Activated T-cell treated with anti-CD3 and anti-CD28 coated beads for 4 hours (primary cell): ENCODE measurements at places on chromosomes 13 and 19.

GRCh38 chr19:13843104-13843921 is 33.6 kb upstream of the NANOS3 start:
- DNase-seq: no peak

DNA sequence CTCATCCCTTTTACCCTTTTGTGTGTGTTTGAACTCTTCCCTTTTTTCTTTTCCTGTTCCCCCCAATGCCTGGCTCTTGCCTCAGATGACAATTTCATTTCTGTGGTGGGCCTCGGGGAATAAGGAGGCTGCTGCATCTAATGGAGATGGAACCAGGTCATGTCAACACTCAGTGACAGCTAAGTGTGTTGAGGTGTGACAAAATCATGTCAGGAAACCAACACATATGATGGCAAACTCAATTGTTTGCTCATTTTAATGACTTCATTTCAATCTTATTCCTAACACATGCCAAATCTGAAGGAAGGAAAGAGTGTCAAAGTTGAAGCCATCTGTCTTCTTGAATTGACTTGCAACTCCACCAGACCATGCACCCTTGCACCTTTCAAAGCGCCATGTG is 36.7 kb downstream of the TNFSF11 start:
- no peak for DNase-seq

- no peak for DNase-seq
These were observed 11.2 kb downstream of the IGFL1 start for GRCh38 chr19:46240693-46241092.

DNA sequence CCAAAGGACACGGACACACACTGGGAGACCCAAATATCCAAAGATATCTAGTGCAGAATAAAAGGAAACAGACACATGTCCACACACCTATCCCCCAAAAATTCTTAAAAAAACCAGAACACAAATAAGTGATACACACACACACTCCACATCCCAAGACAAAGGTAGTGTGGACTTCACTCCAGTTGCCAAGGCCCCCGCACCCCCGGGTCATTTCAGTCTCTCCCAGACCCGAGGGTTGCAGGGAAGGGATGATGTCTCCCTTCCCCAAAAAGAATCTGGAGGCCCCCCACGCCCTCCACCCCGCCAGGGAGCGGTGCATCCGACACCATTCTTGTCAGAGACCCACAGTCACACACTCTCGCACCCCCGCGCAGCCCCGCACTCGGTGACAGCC is 407 bp downstream of the DPF1 start:
- DNase-seq: no peak

DNA sequence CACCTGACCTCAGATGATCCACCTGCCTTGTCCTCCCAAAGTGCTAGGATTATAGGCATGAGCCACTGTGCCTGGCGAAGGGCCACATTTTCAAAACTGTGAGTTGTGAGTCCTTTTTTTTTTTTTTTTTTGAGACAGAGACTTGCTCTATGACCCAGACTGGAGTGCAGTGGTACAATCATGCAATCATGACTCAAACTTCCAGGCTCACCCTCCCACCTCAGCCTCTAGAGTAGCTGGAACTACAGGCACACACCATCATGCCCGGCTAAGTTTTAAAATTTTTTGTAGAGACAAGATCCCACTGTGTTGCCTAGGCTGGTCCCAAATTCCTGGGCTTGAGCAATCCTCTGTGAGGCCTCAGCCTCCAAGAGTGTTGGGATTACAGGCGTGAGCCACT is 3.8 kb upstream of the MYPOP start:
- no peak for DNase-seq

- DNase-seq: no peak
These were observed 76.7 kb upstream of the GPR183 start for GRCh38 chr13:99383946-99384345.

DNA sequence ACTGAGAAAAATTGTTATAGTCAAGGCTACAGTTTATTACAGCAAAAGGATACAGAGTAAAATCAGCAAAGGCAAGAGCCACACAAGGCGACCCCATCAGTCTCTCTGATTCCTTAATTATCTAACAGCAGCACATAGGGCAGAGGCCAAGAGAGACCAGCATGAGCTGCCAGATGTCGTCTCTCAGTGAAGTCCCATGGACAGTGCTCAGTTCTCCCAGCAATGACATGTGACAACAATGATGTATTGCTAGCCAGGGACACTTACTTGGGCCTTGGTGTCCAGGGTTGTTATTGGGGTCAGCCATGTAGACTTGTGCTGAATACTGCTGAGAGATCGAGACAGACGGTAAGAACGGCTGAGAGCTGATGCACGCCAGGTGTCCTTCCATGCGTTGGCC is 22.3 kb downstream of the ZSWIM9 start:
- no peak for DNase-seq

- DNase-seq: no peak
These were observed 3.9 kb upstream of the GSK3A start for GRCh38 chr19:42246143-42246921.

GRCh38 chr13:49459580-49459979 is 15.5 kb downstream of the SETDB2 start:
- no peak for DNase-seq

DNA sequence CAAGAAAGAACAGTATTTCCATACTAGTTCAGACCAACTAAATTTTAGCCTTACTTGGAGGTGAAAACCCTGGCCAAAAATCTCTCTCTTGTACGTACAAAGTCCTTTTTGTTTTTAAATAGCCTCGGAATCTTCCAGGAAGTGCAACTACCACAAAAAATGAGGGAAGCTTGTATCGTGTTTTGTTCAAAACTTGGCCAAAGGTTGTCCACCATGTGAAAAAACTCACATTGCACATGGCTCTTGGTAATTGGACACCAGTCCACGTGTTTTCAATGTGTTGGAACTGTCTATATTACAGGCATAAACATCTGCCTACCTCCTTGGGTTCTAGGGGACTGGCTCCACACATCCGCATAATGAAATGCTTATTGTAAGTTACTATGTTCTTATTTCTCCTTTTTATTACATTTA is 15.2 kb upstream of the STRN4 start:
- no peak for DNase-seq

- DNase-seq: no peak
These were observed 14.0 kb upstream of the TOMM40 start for GRCh38 chr19:44876930-44877535.

- DNase-seq: no peak
These were observed 40.7 kb downstream of the COMP start for GRCh38 chr19:18750295-18750970.

GRCh38 chr13:102147353-102147752 is 254.5 kb downstream of the FGF14 start:
- no peak for DNase-seq

GRCh38 chr13:47294691-47295090 is 397.8 kb upstream of the HTR2A start:
- no peak for DNase-seq

DNA sequence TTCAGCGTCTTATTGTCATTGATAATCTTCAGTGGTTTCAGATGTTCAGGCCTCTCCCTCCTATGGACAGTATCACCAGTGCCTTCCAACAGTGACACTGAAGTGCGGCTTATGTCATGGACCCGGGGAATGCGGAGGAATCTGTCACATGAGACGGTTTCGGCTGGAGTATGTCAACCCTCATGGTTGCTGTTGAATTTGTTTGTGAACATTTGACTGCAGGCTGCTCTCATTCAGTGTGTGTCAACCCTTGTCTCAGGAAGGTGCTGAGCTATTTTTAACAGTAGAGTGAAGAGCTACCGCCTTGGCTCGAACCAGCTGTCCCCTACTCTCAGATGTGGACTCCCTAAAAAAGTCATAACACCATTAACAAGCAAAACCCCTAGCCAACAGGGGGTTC is 138.8 kb upstream of the RNF113B start:
- no peak for DNase-seq

DNA sequence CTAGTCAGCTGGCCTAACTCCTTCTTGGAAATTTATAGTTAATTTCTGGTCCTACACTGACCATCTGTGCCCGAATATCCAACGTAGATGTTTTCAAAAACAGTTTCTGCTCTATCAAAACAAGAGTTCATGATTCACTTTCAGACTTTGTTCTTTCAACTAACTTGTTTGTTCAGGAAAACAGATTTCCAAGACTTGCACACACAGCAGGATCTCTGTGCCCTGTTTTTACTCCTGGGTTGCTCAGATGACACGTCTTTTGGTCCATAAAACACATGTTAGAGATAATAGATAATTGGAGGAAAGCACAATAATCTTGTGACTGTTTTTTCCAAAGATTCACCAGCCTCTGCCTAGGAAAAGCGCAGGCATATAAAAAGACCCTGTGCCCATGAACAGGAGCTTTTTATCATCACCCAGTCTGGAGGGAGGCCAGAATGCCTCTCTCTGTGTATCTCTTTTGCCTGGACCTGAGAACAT is 218.0 kb downstream of the IRS2 start:
- no peak for DNase-seq

DNA sequence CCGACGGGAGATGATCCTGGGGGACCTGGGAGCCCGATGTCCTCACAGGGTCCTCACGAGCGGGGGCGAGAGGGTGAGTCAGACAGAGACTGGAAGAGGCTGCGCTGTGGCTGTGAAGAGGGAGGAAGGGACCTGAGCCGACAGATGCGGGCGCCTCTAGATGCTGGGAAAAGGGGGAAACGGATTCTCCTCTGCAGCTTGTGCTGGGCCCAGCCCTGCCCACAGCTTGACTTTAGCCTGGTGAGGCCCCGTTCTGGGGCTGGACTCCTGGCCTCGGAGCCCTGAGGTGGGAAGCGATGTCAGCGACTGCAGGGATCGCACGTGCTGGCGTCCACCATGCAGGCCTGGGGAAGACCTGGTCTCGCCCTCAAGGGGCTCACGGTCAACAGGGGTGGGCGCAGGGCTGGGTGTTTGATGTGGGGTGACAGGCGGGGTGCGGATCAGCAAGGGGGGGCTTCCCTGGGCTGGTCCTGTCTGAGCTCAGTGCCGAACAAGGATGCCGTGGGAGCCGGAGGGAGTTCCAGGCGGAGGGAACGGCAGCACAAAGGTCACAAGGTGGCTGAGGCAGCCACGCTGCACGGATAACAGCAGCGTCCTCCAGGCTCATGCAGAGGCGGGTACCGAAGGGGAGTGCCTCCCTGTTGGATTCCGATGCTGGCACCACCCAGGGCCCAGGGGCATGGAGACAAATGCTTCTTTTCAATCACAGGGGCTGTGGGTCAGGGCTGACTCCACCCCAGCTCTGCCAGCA is 31.8 kb downstream of the PIP5K1C start:
- no peak for DNase-seq

DNA sequence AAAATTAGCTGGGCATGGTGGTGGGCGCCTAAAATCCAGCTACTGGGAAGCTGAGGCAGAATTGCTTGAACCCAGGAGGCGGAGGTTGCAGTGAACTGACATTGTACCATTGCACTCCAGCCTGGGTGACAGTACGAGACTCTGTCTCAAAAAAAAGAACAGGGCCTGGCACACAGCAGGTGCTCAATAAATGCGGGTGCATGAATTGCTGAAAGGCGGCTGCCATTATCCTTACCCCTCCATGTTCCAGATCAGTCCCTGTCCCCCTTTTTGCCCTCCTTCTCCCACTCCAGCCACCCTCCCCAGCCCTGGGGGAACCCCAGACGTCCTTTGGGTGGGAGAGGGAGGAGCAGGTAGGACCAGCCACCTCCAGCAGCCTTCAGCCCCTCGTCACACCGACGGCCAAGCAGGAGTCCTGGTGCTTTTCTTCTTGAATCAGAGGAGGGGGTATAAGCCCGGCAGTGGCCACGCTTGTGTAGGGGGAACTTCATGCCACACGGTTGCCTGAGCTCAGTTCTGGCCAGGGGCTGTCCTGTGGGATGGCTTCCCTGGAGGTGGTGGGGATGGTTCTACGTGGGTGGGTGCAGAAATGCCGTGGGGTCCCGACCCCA is 20.4 kb upstream of the NFIC start:
- DNase-seq: no peak

DNA sequence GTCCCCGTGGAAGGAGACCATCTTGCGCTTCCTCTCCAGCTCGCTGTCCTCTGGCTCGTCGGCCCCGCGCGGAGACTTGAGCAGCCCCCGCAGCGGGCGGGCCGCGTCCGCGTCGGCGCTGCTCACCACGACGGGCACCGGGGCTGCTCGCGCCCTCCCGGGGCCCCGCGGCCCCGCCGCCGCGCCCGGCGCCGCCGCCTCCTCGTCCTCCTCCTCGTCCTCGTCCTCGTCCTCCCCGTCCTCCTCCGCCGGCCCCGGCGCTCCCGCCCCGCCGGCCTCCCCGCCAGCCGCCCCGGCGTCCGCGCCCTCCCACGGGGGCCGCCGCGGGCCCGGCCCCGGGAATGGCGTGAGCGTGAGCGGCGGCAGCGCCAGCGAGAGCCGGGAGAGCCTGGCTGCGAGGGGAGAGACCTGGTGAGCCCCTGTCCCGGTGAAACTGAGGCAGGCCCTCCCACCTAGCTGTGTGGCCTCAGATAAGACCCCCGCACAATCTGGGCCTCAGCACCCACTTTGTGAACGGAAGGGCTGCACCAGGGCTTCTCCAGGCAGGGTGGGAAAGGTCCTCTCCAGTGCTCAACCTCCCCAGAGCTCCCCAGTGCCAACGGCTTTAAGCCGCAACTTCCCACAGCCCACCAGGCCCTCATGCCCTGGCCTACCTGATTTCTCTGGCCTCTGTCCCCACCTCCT is 17.8 kb downstream of the LMTK3 start:
- DNase-seq: no peak

DNA sequence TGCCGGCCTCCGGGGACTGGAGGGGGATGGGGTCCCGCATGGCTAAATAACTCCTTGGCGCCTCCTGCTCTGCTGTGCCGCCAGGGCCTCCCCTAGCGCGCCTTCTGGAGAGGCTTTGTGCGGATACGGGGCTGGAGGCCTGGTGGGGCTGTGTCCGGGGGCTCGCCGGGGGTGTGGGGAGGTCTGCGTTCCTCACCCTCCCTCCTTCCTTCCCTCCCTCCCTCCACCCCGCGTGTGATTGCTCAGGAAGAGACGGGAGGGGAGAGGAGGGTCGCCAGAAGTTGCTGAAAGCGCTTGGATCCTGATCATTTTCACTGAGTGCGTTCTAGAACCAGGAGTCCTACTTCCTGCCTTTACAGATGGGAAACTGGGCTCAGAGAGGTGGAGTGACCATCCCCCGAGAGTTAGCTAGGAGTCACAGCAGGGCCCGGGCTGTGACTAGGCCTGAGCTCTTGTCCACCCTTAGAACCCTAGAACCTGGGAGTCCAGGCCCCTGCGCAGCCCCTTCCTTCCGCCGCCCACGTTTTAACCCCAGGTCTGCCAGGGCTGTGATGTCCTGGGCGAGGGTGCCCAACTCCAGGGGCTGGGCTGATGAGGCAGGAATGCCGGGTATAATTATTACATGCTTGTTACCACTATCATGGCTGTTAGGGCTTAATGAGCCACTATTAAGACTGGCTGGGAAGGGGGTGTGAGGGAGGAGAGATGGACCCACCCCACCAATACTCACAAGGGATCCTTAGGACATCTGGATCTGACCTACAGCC is 782 bp upstream of the JUND start:
- no peak for DNase-seq

- no peak for DNase-seq
These were observed 23.6 kb downstream of the IRS2 start for GRCh38 chr13:109762791-109763190.

DNA sequence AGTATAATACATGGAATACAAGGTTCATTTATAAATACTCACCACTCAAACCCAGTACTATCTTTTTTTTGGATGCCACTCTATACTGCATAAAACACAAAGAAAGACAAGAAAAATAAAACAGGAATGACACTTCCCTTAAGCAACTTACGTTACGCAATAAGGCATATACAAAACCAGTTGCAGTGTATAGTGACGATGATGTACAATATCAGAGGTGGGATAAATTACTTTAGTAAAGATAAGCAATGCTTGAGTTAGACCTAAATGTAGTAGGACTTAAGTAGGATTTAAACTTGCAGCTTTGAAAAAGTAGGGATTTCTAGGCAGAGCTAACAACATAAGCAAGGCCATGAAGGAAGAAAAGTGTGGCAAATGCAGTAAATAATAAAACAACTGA is 374.9 kb downstream of the SPRY2 start:
- no peak for DNase-seq

- no peak for DNase-seq
These were observed 14.8 kb downstream of the EPSTI1 start for GRCh38 chr13:42977219-42977659.
